ENCODE measurements at places on chromosomes 13 and 19.

- DNase-seq: no peak
Observed at GRCh38 chr19:8151767-8152035, 2.3 kb upstream of the FBN3 start.

GRCh38 chr19:39987596-39987995, 9.3 kb upstream of the ZNF546 start:
- no peak for DNase-seq

DNA sequence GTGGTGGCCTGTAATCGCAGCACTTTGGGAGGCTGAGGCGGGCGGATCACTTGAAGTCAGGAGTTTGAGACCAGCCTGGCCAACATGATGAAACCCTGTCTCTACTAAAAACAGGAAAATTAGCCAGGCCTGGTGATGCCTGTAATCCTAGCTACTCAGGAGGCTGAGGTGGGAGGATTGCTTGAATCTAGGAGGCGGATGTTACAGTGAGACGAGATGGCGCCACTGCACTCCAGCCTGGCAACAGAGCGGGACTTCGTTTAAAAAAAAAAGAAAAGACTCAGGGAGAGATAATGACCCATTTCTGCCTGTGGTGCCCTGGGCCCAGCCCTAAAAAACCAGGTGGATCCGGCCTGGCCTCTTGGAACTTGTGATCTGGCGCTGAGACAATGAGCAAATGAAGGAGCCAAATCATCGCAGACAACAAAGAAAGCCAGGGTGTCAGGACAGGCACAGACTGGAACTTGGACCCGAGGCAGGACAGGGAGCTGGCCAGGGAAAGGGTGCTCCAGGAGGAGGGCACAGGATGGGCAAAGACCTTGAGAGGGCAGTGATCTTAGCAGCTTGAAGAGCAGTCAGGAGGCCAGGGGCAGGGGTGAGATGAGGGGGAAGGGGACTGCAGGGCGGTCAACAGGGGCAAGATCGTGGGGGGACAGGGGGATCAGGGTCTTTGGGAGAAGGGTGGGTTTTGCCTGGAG, 962 bp upstream of the JAK3 start:
- DNase-seq: no peak

GRCh38 chr13:44929692-44930091, 59.6 kb downstream of the NUFIP1 start:
- no peak for DNase-seq

GRCh38 chr19:57269515-57270250, 10.6 kb upstream of the ZNF460 start:
- no peak for DNase-seq

DNA sequence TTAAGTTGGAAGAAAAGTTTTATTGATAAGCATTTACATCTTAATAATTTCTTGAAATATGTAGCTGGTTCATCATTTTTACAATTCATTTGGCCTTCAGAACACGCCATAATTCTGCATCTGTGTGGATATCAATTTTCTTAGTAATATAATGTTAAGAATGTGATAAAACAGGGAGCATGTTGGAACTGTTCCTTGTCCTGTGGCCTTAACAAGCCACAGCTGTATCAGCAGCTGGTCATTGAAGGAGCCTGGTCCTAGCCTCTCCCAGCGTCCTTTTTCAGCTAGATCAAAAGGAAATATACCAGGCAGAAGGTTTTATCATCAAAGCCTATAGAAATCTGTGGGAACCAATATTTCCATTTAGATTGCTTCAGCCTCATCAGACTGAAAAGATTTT, 421.8 kb downstream of the SPRY2 start:
- DNase-seq: no peak

- no peak for DNase-seq
Observed at GRCh38 chr13:71015021-71015420, 852.0 kb downstream of the DACH1 start.

DNA sequence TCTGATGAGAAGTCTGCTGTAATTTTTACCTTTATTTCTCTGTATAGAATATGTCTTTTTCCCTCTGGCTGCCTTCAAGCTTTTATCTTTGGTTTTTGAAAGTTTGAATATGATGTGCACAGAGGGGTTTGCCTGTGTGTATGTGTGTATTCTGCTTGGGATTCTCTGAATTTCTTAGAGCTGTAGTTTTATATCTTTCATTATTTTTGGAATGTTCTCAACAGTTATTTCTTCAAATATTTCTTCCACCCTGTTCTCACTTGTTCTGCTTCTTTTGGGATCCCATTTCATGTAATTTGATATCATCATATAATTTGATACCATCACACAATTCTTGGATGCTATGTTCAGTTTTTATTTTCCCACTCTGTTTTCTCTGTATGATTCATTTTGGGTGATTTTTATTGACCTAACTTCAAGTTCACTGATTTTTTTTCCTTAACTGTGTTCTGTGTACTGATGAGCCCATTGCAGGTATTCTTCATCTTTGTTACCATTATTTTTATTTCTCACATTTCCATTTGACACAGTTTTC, 7.5 kb downstream of the COG3 start:
- DNase-seq: no peak

DNA sequence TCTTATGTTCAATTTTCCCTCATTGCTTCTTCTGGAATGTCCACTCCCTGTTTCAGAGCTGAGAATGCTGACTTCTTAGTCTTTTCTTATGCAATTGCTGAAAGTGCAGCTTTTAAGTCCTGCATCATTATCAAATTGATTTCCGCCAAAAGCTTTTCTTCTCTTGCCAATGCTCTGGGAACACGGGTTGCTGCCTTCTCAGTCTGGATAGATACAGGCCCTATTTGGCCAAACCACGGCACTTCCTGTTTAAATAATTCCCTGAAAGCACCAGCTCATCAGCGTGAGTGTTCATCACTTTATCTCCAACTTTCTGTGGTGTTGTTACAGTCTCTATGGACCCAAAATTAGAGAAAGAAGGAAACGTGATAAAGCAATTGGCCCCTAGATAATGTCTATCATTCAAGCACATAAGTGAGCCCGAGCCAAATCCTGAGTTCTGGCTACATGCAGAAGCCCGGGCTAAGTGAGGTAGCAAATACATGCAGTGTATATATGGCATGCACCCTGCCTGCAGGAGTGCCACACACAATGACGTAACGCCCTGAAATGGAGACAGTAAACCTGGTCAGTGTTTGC, 85.7 kb downstream of the CYSLTR2 start:
- no peak for DNase-seq

DNA sequence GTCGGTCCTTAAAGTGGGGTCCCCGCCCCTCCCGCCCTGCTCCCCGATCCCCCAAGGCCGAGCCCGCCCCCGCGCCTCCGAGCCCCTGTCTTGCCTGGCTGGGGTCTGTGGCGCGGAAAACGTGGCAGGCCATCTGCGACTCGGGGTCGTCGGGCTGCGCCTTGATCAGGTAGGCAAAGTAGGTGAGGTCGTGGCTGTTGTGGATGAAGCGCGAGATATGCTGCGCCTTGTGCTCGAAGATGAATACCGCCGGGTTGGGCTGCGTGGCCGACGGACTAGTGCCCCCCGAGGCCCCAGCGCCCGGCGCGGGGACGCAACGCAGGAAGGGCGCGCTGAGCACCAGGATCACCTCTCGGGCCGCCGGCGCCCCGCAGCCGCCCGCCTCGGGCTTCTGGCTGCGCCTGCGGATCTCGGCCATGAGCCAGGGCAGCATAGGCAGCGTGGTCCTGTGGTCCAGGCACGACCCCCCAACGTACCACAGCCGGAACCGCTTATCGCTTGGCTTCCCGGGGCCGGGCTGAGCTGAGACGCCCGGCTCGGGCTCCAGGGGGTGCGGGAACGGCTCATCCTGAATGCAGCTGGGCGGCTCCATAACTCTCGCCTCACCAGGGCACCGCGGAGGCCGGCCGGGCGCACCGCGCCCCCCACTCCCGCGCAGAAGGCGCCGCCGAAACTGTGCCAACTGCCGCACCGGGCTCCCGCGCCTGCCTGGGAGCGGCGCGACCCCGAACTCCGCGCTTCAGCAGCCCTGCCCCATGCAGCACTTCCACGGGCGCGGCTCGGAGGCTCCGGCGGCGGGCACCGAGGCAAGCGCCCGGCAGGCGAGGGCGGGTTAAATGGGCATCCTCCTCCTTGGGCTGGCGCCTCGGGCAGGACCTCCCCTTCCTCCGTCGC, 546 bp downstream of the TBC1D4 start:
- peak; percentile 87 for DNase-seq

GRCh38 chr19:4363571-4364304, 20.4 kb downstream of the MPND start:
- no peak for DNase-seq

GRCh38 chr19:35671818-35672217, 5.5 kb downstream of the UPK1A start:
- DNase-seq: no peak

DNA sequence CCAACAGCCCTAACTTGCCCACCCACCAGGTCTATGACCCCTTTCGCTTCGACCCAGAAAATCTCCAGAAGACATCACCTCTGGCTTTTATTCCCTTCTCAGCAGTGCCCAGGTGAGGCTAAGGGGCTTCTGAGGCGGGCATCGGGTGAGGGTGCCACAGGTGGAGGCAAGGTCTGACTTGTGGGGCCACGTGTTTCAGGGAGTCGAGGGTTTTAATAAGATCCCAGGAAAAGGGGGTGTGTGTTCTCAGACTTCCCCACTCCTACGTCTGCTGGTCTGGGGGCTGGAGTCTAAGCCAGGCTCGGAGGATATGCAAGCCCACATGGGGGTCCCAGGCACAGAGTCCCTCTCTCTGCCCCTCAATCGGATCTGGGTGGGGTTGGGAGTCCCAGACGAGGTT, 30.9 kb upstream of the CYP4F8 start:
- DNase-seq: no peak

GRCh38 chr13:114296448-114296847, 15.0 kb downstream of the UPF3A start:
- DNase-seq: no peak

DNA sequence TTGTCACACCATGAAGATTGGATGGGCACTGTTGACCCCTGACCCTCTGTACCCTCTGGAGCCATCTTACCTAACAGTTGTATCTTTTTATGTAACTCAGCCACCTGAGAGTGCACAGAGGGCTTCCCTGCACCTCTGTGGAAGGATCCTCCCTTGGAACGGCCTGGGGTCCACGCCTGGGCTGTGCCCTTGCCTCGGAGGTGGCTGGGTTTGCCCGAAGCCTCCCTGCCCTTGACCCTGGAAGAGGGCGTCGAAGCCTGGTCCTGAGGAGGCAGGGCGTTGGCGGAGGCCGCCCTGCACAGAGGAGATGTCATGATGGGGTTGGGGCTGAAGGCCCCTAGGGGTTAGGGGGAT, 241 bp downstream of the ODAD3 start:
- DNase-seq: no peak

DNA sequence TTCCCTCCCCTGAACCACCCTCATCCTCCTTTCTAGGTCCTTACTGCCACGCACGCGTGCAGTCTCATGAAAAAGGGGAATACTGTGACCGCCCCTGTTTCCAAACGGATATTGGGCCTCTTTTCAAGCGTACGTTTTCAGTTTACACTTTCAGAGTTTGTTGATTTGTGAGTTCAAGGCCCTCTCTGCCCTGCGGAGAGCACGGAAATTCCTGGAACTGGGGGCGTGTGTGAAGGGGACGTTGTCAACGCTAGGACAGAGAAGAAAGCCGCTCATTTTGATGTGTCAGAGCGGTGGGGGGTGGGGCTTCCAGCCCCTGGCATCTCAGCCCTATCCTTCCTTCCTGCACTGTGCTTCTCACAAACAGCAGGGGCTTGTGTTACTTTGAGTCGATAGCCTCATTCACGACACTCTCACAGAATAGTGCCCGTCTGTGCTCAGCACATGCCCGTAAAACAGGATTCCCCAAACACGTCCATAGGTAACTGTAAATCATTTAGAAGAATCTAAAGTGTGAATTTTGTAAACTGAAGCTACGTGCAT, 137.6 kb upstream of the PEG3 start:
- no peak for DNase-seq

DNA sequence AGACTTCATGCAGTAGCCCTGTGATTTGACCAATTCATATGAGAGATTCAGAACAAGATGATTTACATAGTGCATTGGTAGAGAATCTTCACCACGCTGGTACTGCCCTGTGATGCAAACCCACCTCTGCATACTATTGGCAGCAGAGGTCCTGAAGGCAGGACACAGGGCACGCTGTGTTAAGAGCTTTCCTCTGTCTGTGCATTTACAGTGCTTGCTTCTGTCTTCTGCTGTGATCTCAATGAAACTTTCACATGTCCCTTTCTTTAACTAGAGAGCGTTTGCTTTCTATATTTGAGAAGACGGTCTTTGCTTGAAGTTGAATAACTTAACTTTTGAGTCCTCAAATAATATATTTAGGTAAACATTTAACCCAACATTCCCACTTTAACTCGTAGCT, 219.0 kb upstream of the SPRY2 start:
- DNase-seq: no peak

DNA sequence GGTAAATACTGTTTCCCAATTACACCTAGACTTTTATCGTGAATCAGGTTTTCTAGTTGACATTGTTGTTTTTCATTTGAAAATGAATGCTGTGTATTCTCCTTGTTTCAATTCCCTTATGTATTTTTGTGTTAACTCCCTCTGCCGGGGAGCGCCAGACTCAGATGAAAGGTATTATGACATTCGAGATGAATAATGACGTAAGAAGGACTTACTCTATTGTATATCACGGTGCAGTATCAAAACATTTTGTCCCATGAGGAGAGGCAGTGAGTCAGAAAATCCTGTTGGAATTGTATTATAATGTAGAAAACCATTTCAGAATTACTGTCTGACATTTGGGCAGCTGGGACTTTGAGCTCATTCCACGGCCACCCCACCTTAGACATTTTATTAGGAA, 61.6 kb downstream of the LRCH1 start:
- DNase-seq: no peak

DNA sequence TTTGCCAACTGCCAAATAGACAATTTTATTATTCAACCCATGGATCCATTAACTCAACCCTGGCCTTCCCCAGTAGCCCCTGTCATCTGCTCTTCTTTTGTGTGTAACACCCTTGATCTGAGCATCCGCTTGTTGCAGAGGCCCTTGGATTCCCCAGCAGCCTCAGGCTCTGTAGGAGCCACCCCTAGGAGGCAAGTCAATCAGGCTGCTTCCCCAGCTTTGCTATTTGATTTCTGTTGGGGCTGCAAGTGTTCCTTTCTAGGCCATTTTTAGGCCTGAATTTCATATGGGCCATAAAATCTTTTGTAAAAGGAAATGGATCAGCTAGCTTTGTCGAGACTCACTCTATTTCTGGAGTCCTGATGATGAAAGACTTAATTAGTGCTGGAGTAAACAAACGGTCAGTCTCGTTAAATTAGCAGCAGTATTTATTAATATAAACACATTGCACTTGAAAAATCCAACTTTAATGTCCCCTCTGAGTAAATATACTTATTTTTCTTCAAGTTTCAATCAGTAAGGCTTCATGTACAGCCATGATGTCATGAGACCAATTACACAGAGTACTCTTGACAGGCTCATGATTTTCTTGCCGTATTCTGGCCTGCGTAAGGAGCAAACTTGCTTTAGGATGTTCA, 105.3 kb downstream of the RGCC start:
- no peak for DNase-seq

- no peak for DNase-seq
Observed at GRCh38 chr13:21747456-21747855, 76.6 kb downstream of the FGF9 start.

GRCh38 chr13:105991622-105992277, 543.7 kb downstream of the EFNB2 start:
- no peak for DNase-seq
